ENCODE measurements at places on chromosomes 5 and 9.

DNA sequence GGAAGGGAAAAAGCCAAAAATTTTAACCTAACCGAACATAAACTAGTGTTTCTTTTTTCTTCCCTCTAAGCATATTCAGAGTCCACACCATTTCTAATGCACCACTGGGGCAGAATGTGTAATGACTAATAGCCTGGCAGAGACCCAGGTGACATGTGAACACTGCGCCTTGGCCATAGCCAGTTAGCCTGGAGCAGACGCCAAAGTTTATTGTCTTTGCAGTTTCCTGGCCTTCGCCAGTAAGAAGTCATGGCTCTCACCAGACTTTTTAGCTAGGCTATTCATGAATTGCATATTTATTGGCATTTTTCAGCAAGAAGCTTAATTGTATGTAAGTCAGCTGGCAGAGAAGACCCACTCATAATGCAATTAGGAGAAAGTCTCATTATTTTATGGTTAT, 182.8 kb upstream of the SLC27A6 start:
- DNase-seq: no peak

DNA sequence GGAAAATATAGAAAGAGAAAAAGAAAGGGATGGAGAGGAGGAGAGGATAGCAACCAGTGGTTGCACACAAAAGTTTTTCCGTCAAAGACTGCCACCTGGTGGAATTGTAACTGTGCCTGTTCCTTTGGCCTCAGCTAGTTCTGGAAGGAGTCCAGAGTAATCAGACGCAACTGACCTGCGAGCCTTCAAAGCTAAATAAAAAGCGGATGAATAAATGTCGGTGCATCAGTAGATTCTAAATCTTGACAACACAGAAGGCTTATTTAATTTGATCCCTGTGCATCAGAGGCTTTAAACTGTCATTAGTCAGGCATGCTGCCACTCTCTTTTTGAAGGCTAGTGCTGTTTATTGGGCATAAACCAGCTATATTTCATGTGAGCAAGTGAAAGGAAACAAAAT, 132.9 kb upstream of the ACO1 start:
- no peak for DNase-seq

- DNase-seq: no peak
Observed at GRCh38 chr5:176296-176823, 14.9 kb upstream of the LRRC14B start.

- no peak for DNase-seq
Observed at GRCh38 chr9:93234600-93234999, 50.7 kb downstream of the WNK2 start.

GRCh38 chr5:114407783-114408182, 45.9 kb downstream of the KCNN2 start:
- DNase-seq: no peak

GRCh38 chr9:134887219-134887618, 6.6 kb downstream of the FCN2 start:
- no peak for DNase-seq

- DNase-seq: no peak
Observed at GRCh38 chr5:1182633-1183423, 18.6 kb upstream of the SLC6A19 start.

DNA sequence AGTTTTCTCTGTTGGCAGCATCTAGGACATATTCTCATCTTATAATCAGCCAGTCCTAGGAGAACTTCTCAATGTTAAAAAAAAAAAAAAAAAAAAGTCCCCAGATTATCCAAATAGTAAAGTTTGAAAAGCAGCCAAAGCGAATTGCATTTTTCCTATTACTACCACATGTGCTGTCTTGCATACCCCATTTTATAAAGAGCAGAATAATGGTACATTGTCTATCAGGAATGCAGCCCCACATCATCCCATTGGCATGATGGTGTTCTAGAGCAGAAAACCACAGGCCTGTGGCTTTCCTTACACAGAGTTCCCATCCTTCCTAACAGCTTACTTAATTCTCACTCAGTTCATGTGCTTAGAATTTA, 381.6 kb downstream of the TMEM38B start:
- no peak for DNase-seq

DNA sequence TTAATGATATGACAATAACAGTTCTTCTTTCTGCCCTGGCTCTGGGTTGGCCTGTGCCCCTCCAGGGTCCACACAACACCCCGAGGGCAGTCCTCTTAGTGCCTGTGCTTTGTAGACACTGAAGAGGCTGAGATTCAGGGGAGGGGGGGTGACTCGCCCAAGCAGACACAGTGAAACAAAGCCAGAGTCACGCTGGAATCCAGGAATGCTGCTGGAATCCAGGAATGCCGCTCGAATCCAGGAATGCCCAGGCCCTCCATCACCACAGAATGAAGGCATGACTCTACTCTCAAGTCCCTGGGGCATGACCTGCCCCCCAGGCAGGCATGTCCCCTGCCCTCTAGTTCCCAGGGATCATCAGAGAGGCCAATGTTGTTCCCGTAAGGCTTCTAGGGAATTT, 73.1 kb downstream of the LRSAM1 start:
- DNase-seq: no peak

GRCh38 chr5:31759925-31760324, 121.0 kb downstream of the PDZD2 start:
- no peak for DNase-seq

DNA sequence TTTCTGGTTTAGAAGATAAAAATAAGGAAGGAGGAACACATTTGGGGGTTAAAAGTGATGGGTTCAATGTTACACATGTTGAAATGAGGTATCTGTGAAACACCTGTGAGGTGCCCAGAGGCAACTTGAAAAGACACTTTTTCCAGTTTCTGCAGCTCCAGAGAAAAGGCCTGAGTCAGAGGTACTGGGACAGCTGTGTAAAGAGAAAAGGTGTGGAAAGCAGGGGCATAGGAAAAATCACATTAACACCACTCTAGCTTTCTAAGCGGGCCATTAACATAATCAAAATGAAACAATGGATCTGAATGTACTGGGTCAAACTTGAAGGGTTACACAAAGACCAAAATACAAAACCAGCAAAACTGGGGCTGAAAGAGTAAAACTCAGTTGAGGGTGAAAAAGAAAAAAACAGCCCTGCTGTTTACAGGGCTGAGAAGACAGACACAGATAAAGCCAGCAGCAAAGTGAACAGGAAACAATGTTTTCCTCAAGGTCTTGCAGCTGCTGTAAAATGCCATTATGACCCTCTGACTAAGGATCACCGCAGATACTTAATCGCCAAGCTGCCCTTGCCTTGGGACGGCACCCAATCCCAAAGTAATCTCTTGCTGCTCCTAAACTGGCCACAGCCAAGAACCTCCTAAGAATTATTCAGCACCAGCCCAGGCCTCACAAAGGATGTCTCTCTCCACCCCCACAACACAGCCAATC, 104.7 kb downstream of the DROSHA start:
- DNase-seq: no peak

DNA sequence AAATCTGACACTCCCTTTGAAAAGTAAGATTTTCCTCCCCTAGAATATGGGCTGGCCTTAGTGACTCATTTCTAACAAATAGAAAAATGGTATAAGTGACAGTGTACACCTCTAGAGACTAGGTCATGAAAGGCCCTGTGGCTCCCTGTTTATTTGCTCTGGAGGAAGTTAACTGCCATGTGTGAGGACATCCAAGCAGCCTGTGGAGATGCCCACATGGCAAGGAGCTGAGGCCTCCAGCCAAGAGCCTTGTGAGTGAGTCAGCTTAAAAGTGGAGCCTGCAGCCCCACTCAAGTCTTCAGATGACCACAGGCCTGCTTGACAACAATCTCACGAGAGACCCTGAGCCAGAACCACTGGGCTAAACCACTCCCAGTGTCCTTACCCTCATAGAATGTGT, 128.1 kb upstream of the LHFPL2 start:
- no peak for DNase-seq

DNA sequence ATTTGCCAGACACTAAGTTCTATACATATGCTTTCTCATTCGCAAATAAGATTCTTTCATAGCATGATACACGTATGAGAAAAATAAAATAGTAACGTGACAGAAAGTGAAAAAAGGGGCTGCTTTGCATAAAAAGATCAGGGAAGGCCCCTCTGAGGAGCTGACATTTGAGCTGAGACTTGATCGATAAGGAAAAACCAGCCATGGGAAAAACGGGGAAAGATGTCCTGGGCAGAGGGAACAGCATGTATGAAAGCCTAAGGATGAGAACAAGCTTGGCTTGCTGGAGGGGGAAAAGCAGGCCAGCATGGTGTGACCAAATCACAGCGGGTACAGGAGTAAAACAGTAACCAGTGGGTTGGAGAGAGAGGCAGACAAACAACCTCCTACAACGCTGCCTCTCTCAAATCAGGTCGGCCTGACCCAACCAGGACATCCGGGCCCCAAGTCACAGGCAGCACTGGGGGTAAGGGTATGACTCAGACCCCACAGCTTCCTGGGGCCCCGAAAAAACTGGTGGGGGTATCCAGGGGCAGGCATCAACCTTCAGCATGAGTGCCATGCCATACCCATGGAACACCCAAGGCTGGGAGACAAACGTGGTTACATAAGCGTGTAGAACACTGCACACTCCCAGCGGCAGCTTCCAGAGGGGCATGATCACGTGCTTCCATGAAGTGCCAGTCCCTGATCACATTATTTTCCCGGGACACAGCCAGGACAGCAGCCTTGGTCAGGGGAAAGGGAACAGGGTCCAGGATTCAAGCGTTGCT, 2.2 kb downstream of the TNIP1 start:
- DNase-seq: peak; percentile 50

GRCh38 chr5:97635553-97635952, 452.5 kb upstream of the RIOK2 start:
- no peak for DNase-seq

GRCh38 chr5:62575489-62575888, 3.1 kb upstream of the LRRC70 start:
- DNase-seq: no peak

Measured in stimulated activated CD4-positive, alpha-beta T cell treated with anti-CD3 and anti-CD28 coated beads, Interleukin-15, amount 100 ng/mL, for 1 hour (primary cell).